ENCODE measurements at places on chromosomes 6 and 20.

GRCh38 chr6:142735204-142735603 is 209.8 kb downstream of the HIVEP2 start:
- DNase-seq: no peak

DNA sequence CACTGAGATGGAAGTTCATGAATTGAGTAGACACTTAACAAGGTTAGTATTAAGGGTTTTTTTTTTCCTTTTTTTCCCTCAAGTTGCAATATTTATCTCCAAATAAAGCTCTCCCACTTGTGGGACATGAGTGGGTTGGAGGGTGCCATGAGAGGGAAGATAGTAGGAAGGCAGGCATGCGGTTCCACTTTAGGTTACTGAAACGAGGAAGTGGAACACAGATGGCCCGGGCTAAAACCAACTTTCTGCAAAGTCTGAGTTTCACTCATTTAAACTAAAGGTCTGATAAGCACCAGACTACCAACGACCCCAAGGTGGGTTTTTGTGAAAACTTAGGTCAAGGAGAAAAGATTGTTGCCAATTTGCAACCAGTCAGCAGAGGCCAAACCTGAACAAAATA is 42.2 kb downstream of the TBC1D7 start:
- DNase-seq: no peak

DNA sequence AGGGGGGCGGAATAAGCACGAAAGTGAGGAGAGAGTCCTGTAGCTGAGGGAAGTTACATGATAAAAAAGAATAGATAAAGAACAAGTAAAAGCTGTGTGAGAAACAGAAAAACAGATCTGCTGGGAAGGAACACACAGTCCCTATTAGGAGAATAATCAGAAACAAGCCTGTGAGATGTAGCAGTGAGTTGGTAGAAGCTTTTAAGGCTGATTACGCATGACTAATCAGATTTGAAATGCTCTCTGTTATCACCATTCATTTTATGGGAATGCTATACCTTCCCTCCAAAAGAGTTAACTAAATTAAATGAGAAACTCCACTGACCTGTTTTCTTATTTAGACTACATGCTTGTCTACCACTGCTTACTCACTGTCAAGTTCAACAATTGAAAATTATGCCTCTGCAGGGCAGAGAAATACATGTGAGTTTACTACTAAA is 15.8 kb downstream of the REPS1 start:
- DNase-seq: no peak

DNA sequence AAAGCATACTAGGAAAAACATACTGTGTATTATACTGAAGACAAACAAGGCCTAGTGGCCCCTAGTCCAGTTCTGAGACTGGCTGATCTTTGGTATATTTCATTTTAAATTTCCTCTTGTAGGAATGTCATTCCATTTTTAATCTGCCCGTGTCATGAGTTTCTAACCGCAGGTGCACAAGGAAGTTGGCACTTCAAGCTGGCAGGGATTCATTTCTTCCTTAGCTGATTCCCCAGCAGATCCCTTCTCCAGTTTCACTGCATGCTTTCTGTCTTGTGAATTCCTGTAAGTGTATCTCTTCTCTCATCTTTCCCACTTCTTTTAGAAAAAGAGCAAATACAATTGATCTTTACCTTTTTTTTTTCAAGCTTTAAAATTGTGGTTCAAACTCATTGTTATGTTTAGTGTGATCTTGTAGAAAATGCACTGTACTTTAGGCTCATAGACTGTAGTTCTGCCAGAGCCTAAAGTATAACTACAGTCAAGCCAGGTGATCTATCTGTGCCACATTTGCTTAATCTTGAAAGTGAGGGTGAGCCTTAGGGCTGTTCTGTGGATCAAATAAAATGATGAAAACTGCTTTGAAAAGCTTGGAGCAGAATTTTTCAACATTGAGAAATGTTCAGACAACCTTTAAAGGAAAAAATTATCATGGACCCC is 37.0 kb downstream of the RNF217 start:
- no peak for DNase-seq

GRCh38 chr20:62998449-62998848 is 8.3 kb downstream of the BHLHE23 start:
- DNase-seq: no peak

DNA sequence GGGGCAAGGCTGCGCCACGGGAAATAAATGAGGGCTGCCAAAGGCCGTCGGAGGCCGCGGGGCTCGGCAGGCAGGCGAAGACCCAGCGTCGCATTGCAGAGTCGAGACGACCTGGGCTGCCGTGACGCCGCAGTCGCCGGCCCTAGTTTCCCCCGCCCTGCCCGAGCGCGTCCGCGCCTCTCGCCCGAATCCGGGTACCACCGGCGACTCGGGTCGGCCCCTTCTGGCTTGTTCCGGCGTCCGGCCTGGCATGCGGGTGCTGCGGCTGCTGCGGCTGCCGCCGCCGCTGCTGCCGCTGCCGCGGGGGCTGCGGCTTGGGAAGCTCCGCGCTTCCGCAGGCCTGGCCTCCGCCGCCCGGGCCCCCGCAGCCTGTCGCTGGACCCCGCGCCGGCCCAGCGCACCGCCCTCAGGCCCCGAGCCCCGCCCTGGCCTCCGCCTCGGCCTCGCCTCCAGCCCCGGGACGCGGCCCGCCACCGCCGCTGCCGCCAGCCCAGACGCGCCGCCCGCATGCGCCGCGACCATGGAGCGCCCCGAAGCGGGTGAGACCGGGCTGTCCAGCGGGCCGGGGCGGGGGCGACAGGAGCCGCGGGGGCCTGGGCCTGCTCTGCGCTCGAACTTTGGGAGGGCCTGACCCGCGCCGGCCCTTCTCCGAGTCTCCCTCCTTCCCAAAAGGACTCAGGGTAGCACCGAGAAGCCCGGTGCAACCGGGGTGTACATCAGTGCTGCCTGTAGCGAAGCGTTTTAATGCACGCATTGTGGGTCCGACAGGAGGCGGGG is at the start of gene AKAP7:
Gene AKAP7 (plus strand): TSS at position 224 of the 777 bp plus-strand sequence. CDS start 297 bp downstream, at position 521.
- no peak for DNase-seq

GRCh38 chr6:77030929-77031674 is 432.2 kb downstream of the HTR1B start:
- DNase-seq: no peak

- no peak for DNase-seq
Observed at GRCh38 chr6:73264446-73264845, 1.4 kb upstream of the KHDC1 start.

GRCh38 chr6:16049168-16049567 is 79.7 kb upstream of the MYLIP start:
- no peak for DNase-seq

- DNase-seq: no peak
Observed at GRCh38 chr20:59144831-59145196, 18.8 kb upstream of the ZNF831 start.

GRCh38 chr6:119671105-119671504 is 321.5 kb upstream of the MAN1A1 start:
- no peak for DNase-seq

- no peak for DNase-seq
Observed at GRCh38 chr20:41234546-41234945, 83.0 kb downstream of the ZHX3 start.

GRCh38 chr6:117906507-117906957 is 532 bp upstream of the SLC35F1 start:
- DNase-seq: no peak

GRCh38 chr6:121105461-121105860 is 228.8 kb downstream of the TBC1D32 start:
- no peak for DNase-seq

DNA sequence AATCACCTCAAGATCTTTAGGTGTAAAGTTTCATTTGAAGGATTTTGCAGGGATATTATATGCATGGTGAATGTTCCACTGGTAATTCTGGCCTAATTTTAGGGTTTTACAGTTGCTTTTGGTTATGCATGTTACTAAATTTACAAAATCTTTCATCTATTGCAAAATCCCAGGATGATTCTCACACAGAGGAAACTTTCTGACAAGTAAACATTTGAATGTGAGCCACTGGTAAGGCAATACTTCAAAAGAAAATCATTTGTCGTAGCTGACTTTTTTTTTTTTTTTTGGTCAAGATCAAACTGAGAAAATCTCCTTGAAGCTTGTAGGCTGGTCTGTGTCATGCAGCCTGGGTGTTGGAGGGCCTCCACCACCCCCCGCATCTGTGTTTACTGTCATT is 141.9 kb upstream of the EXOC2 start:
- no peak for DNase-seq

- no peak for DNase-seq
Observed at GRCh38 chr20:39631557-39631956, 669.4 kb downstream of the DHX35 start.

- DNase-seq: peak; percentile 68
Observed at GRCh38 chr6:32153564-32154513, at the start of gene PPT2. Gene PPT2 (plus strand): TSS chr6:32154141. CDS start chr6:32154595, 454 bp downstream.

DNA sequence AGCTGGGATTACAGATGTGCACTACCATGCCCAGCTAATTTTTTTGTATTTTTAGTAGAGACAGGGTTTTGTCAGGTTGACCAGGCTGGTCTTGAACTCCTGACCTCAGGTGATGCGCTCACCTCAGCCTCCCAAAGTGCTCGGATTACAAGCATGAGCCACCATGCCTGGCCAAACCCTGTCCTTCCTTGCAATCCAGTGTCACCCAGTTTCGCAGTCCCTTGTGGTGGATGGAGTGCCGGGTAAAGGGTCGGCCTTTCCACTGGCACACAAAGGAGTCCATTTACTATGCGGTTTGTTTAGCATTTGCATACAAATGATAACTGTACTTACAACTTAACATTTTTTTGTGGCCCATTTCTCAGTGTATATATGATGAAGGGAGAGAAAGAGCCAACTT is 99.3 kb upstream of the TIAM2 start:
- no peak for DNase-seq

DNA sequence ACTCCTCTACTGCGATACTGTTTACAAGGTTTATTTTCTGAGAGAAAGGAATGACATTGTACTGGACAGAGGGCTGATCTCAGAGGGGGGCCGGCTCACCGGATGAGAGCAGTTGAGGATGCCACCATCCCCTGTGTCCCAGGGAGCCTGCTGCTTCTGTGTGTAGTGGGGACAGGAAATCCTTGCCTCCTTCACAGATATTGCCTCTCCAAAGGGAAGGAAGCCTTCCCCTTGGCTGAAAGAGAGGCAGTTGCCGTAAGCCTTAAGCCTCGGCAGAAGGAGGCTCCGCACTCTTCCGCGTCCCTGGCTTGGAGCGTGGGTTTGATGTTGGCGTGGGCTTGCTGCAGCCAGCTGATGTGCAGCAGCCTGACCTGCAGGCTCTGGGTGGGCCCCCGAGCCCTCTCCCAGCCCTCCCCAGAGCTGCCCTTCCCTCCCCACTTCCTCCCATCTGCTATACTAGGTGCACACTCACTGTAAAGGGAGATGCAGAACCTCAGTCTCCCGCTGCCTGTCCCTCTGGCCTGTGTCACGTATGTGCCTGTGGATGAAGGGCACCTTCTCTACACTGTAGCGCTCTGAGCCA is 45.7 kb upstream of the RPS6KA2 start:
- no peak for DNase-seq

DNA sequence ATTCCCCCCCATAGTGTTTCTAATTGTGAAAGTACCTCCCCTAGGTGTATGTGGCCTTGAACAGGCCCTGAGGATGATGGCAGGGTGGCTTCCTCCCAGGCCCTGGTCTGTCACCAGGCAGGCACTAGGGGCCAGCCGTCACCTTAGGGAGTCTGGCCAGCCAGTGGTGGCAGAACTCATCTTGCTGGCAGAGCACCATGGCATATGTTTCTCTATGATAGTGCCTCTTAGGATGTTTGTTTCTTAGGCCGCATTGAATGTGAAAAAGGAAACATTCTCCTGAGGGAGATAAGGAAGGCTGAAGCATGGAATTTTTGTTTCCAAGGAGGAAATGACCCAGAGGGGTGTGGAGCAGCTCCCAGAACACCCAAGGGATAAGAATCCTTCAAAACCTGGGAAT is 45.2 kb upstream of the KLHL31 start:
- DNase-seq: no peak

DNA sequence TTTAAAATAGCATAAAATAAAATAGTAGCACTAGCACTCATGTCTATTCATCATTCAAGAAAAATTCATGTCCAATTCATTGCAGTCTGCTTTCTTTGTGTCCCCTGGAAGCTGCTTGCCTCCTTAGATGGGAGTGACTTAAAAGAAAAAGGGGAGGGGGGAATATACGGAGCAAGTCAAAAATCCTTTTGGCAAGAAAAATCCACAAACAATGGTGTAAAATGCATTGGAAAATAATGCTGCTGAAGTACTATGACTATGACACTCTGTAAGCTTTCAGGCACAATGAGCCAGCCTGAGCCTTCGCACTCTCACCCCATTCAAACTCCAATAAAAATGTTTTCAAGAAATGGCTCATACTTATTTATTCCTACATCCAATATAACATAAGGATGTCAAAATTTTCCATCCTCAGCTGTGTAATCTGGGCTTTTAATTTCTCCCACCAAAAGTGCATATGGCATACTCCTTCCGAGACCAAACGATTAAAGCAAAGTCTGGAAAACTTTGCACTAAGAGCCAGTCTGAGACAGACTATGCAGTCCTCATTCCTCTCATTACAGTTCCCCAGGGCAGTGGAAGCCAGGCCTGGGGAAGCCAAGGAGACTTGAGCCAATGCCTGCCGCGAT is 790 bp downstream of the NEDD9 start:
- DNase-seq: no peak

DNA sequence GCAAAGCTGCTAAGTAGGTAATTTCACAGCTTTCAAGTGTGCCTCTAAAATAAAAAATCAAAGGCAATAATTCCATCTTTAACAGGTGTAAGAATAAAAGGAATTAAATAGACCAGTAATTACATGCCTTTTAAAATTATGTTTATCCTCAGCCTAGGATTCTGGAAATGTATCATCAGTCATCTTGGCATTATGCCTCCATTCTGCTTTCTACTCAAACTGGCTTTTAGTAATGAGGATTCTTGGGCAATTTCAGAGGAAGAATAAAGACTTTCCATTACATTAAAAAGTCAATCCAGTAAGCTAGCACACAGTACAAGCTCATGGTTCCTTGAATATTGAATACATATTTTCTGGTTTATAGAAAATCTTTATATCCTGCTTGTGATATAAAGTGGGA is 44.7 kb downstream of the GSTA2 start:
- DNase-seq: peak; percentile 94

DNA sequence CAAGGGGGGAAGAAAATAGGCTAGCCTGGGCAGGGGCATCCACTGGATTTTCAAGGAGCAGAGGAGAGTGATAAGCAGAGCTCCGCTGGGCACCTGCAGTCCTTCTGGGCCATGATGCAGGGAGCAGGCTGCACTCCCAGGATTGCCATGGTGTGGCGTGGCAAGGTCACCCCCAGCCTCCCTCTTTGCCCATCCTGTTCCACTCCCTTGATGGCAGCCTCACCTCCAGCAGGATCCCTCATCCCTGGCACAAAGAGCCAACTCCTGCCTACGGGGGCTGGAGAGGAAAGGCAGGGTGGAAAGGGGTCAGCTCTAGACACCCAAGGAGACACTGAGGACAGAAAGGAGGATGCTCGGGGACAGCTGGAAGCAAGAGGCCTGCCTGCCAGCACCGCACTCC is 22.4 kb upstream of the MYMX start:
- no peak for DNase-seq

GRCh38 chr20:16098890-16099639 is 474.2 kb downstream of the KIF16B start:
- no peak for DNase-seq

DNA sequence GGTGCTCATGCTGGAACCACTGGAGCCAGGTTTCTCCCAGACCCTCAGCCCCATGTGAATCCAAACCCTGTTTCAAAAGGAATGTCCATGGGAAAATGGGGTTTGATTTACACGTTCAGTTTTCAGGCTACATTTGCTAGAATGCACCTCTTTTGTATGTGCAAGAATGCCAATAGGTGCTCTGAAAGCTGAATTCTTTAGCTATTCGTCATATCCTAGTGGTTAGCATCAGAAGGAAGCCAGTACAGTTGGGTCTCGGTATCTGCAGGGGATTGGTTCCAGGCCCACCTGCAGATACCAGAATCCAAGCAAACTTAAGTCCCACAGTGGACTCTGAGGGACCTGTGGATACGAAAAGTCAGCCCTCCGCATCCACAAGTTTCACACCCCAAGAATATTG is 93.4 kb downstream of the UST start:
- DNase-seq: no peak

All from NCI-H2081 treated with DMSO at 0.1 percent for 48 hours (cell line).